ENCODE measurements at places on chromosomes 3 and 15.

GRCh38 chr15:100383302-100384107 lies 41.7 kb upstream of the ADAMTS17 start:
- no peak for DNase-seq

GRCh38 chr3:8239718-8240695 lies 261.6 kb upstream of the LMCD1 start:
- peak; percentile 1 for DNase-seq

- DNase-seq: no peak
Observed at GRCh38 chr3:151580591-151580990, 119.7 kb upstream of the IGSF10 start.

- DNase-seq: no peak
Observed at GRCh38 chr3:45647148-45647619, 42.0 kb upstream of the SACM1L start.

GRCh38 chr3:33103480-33103879 lies 6.5 kb upstream of the GLB1 start:
- no peak for DNase-seq

- no peak for DNase-seq
Observed at GRCh38 chr3:102745881-102746280, 311.1 kb downstream of the ZPLD1 start.

- DNase-seq: no peak
Observed at GRCh38 chr15:76447728-76448441, 111.3 kb downstream of the ISL2 start.

DNA sequence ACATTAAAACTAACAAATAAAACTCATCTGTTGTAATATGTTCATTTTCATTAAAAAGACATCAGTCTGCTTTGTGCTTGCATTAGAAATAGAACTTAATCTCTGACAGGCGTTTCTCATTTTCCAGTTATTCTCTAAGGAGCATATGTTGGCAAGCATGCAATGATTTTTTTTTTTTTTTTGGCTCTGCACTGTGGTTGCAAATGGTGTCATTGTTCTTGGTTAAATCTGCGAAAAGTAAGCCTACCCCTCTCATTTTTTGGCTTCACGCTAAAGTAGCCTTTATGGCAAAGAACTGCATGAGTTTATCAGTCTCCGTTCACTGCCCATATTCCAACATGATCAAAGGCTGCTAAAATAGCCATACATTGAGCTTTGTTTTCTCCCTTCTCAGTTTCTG lies 403.2 kb downstream of the MECOM start:
- DNase-seq: no peak

DNA sequence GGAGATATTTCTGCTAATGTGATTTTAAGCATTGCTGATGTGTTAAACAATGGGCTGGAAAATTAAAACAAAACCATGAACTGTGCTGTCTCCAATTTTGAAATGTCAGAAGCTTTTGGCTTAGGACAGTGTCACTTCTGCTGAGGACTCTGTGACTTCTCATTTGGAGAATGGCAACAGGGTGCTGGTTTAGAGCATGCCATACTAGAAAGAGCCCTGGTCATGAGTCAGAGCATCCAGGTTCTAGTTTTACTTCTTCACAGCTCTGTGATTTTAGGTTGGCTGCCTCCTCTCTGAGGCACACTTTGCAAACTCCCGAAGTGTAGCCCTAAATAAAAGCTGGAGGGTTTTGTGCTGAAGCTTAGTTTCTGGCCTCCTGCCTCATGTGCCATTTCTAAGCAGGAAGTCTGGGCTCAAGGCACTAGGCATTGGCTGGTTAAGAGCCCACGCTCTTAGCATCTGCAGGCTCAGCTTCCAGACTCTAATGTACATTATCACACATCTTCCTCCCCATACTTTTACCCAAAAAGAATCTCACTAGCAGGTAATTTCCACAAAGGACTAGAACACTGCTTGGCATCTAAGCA lies 193.8 kb downstream of the CNTN3 start:
- DNase-seq: no peak

DNA sequence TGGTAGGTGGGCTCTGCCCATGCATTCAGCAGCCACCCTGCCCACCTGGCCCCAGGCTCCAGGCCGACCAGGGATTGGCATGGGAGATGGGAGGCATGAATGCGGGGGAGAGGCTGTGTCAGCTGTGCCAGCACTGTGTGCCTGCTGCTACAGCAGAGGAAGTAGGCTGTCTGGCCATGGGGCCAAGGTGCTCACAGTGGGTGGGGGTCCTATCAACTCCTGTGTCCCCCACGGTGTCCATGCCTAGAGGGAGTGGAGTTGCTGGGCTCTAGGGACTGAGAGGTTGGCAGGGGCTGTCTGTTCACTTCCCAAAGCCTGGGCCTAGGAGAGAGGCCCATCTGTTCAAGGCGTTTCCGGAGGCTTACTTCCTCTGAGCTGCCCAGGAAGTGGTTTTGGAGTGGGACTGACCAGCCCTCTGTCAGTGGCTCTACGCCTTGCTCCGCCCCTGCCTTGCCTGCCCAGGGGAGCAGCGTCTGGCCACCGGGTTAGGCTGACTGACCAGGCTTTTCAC lies 5.8 kb downstream of the PRKCD start:
- DNase-seq: no peak

GRCh38 chr3:42051384-42052131 lies 39.6 kb upstream of the TRAK1 start:
- DNase-seq: no peak

- DNase-seq: no peak
Observed at GRCh38 chr15:93932164-93932776, 299.1 kb upstream of the MCTP2 start.

DNA sequence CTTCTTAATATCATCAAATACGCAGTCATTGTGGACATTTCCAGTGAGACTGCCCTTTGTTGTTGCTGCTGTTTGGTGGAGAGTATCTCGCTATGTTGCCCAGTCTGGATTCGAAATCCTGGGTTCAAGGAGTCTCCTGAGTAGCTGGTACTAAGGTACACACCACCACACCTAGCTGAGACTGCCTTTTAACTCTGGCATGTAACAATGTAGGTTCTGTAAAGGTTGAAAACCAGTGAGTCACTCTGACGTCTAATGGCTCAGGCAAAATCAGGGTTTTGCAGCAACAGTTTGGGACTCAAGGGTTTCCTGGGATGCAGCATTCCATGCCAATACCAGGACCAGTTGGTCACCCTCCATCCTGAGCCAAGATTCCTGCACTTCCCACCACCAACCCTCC lies 52.2 kb downstream of the AQP9 start:
- no peak for DNase-seq

DNA sequence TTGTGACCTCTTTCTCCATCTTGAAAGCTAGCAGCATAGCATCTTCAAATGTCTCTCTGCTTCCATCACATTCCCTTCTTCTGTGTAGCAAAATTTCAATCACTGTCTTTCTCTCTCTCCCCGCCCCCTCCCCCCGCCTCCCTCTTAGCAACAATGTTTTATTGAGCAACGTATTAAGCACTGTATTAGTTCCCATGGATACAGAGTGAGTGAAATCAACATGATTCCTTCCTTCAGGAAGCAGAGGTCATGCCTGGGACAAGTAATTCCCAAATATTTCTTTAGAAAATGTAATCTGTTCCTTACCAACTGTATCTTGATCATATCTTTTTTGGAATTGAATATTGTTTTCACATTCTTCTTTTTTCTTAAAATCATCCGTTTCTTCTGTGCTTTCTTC lies 373.7 kb upstream of the NECTIN3 start:
- DNase-seq: no peak

- no peak for DNase-seq
Observed at GRCh38 chr3:12922306-12922705, 80.9 kb upstream of the RPL32 start.

DNA sequence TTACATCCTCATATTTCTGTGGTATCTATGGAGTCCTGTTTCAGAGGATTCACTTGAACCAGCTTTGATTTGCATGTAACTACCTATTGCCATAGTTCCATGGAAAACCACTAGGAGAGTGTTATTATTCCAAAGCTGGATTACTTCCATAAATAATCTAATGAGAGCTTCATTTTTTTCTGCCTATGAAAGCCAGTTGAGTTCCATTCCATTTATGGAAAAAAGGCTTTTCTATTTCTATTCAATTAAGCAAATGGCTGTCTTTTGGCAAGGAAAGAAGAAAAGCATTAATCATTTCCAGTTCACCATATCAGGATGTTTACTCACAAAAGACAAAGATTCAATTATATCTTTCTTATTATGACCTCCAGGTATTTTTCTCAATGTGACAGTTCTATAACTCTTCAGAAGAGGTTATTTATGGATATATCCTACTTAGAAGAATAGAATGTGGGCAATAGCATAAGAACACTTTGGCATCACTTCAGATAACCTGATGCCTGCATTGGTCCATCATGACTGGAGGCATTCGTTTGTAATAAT lies 259.9 kb upstream of the ZPLD1 start:
- no peak for DNase-seq

GRCh38 chr15:52225230-52225629 lies 34.0 kb upstream of the GNB5 start:
- no peak for DNase-seq

DNA sequence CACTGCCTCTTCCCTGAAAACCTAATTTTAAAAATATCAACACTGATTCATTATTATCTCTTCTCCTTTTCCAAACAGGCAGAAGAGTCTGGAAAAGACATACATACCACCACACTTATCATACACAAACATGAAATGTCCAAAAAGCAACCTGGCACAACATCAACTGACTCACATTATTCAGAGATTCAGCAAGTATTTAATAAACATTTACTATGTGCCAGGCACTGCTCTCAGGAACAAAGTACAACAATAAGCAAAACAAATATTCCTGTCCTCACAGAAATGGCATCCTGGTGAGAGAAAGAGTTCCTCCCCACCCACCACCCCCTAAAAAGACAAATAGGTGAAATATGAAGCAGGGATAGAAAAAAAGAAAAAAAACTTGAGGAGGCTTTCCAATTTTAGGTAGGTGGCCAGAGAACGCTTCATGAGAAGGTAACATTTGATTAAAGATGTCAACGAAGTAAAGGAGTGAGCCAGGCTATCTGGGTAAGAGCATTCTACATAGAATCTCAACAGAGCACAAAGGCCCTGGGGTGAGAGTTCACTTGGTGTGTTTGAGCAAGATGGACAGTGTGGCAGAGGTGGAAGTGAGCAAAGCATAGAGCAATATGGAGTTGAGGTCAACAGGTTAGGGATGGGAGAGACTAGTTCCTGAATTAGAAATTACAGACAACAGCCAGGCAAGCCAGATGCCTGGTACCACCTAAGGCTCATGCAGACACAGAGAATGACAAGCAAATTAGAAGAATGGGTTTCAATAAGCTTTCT lies 141.7 kb downstream of the OSBPL10 start:
- no peak for DNase-seq

DNA sequence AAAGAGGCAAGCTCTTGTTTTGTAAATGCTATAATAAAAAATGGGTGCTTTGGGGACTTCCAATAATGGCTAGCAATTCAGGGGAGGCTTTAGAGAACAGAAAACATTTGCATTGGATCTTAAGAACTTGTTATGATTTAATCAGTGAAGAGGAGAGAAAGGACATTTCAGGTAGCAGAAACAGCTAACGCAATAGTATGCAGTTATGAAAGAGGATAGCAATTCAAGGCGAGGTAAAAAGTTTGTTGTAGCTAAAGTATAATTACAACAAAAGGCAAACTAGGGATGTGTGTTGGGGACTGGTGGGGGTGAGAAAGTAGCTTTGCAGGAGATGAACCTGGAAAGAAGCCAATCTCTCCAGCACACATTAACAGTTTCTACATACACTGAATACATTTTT lies 558.7 kb upstream of the SEMA6D start:
- no peak for DNase-seq

GRCh38 chr15:37537802-37538201 lies 396.6 kb upstream of the TMCO5A start:
- DNase-seq: no peak

DNA sequence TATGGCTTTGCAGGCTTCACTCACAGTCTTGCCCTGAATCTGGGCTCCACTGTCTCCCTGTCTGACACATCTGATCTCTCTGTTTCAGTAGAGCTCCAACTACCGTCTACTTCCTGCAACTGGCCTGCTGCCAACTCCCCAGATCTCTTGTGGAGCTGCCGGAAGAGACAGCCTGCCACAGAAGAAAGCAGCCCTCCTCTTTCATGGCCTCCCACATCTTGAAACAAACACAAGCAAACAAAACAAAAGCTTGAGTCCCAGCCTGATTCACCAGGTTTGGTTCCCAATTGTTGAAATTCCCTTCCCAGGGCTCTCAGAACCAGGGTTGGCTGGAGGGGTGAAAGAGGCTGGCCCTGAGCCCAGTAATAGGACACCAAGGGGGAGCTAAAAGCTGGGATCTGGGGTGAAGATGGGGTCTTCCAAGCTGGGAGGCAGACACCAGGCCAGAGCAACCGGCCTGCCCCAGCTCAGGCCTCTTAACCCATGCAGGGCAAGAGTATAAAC lies 55.3 kb upstream of the CA12 start:
- peak; percentile 59 for DNase-seq

DNA sequence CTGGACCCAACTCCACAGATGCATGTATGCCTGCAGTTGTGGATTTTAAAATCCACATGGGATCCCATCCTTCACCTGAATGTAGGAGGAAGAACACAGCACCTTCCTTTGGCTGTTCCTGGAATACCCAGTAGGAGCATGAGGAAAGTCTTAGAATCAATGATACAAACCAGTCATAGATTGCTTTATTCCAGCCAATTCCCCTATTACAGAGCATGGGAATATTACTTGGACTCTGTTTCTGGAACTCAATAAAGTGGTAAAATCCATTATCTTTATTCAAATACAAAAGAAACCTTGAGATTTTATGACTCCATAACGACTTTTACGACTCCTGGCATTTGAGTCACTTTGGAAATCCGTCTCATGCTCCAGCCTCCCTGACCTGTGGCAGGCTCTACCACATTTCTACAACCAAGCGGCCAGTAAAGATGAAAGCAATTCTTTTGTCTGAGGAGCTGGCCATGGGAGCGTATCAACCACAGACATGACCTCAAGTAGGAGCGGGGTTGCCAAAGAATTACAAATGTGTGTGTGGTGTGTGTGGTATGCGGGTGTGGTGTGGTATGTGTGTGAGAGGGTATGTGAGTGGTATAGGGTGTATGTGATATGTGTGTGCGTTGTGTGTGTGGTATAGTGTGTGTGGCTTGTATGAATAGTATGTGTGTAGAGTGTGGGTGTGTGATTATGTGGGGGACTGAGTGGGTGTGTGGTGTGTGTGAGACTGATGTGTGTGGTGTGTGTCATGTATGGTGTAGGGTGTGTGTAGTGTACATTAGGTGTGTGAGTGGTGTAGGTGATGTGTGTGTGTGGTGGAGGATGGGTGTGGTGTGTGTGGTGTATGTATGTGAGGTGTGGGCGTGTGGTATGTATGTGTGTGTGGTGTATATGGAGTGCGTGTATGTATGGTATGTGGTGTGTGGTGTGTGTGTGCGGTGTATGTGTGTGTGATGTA lies 40.0 kb downstream of the ARRDC4 start:
- no peak for DNase-seq

- no peak for DNase-seq
Observed at GRCh38 chr15:38454696-38455090, 766 bp downstream of the FAM98B start.

All from stimulated activated CD4-positive, alpha-beta T cell treated with anti-CD3 and anti-CD28 coated beads, Interleukin-2, amount 100 ng/mL, for 4 hours (primary cell).